Retinal pigment epithelial cell (primary cell): ENCODE measurements at places on chromosomes 3 and 15.
A peak's percentile ranks its signal among the peaks of the same experiment; 100 is the strongest.

DNA sequence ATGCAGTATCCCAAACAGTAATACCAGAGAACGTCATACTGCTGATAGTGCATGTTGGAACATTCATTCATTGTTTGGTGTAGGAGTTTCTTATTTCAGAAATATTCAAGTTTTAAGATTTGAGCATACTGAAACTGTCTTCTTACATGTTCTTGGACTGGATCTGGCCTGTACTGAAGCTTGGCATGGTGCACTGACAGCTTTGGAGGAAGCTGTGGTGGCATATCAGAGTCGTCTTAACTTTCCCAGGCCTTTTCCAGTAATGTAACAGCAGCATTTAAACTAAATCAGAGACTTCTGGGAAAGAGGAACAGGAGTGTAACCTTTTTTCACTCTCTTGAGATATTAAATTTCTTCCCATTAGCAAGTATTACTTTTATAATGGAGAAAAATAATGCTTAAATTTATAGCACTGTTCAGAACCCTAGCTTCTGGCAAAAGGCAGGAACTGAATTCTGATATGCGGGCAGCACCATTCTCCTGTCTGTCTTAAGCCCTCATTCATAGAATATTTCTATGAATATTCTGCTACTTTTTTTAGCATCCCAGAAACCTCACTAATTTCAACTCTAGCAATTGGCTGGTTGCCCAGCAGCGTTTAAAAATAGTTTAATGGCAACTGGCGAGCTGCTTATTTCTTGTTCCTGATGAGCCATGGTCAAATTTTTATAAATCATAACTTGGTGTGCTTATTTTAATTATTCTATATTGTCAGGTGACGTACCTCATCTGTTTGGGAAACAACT lies 31.1 kb downstream of the DNAJC13 start:
- DNase-seq, result peak; percentile 66

DNA sequence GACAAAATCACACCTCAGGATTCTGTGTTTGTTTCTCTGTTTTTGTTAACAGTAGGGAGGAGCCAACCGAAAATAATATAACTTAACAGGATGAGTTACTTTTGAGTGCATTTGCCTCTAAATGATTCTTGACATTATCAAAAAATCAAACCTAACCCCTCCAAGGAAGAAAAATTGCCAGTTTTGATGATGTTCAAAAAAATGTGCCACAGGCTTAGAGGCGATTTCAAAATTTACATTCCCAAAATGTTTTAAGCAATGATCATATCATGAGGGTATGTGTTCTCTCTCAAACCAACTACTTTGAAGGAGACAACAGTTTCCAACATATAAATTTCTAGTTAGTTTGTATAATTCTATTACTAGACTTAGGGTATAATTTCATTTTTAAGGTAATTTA lies 6.7 kb downstream of the VGLL3 start:
- DNase-seq, result no peak

DNA sequence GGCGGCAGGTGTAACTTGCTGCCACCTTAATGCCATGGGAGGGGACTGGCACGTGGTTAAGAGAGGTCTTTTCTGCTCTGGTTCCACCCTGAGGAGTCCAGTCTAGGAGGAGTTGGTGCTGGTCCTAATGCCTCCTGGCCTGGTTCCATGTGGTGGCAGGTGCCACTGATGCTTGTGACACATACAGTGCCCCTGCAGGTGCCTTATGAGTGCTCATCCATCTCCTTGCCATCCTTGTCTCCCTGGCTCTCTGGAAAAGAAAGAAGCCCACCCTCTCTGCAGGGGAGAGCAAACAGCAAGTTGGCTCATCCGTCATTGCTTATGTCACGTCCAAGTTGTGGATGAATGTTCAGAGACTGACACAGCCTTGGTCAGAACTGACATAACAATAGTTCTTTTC lies 175.8 kb upstream of the DPH6 start:
- no peak for DNase-seq

DNA sequence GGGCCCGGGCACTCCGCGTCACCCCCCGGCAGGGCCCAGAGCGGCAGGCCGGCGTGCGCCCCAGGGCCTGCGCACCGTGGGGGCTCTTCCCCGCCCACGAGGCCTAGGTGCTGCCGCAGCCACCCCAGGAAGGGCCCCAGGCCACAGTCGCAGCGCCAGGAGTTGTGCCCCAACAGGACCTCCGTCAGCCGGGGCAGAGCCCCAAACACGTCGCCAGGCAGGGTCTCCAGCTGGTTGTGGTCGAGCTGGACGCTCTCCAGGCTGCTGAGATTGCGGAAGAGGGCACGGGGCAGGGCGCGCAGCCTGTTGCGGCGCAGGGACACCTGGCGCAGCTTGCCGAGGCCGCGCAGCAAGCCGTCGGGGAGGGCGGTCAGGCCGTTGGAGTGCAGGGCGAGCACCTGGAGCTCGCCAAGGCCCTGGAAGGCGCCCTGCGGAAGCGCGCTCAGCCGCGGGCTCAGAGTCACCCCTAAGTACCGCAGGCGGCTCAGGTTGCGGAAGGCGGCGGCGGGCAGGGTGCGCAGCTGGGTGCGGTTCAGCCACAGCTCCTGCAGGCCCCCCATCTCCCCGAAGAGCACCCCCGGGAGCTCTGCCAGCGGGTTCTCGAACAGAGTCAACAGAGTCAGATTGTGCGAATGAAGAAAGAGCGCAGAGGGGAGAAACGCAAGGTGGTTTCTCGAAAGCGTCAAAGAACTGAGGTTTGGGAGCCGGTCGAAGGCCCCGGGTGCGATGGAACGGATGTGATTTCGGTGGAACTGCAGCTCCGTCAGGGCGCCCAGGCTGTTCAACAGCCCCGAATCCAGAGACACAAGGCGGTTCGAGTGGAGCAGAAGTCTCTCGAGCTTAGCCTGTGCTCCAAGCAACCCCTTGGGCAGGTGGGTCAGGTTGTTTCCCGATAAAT lies 2.0 kb downstream of the GP5 start:
- no peak for DNase-seq

DNA sequence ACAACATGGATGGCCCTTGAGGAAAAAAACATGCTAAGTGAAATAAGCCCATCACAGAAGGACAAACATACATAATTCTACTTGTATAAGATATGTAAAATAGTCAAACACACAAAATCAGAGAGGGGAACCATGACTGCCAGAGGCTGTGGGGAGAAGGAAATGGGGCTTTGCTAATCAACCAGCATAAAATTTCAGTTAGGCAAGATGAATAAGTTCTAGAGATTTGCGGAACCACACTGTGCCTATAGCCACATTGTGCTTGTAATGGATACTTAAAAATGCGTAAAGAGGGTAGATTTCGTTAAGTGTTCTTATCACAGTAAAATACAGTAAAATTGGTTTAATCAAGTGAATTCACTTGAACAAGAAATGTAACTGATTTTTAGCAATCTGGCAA lies 33.7 kb upstream of the SPTBN5 start:
- DNase-seq, result no peak

DNA sequence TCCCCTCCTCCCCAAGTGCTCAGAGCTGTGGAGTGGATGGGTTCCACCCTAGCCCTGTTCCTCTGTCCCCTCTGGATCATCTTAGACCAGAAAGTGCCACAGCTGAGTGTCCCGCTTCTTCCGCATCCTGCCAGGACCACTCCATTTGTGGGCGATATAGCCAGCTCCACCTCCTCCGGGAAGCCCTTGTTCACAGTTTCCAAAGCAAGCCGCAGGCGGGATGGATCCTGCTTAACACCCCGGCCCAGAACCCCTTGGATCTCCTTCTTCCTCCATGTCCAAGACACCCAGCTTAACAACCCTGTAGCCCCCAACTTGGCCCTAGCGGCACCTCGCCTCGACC lies 490 bp upstream of the ALAS1 start:
- no peak for DNase-seq

DNA sequence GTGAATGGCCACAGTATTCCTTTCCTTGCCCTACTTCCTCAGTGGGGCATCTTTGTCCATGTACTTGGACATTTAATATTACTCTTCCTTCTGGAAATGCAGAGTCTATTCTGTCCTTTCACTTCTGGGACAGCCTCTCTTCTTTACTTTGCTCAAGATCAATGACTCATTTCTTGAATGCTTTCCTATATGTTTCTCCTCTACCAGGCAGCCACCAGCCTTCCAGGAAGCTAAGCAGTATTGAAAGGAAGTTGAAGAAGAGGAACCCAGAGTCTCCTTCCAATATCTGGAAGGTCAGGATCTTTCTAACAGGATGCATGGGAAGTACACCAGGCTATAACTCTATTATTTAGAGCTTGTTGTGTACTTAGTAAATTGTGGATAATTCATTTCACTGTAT lies 182.8 kb downstream of the CD47 start:
- no peak for DNase-seq

GRCh38 chr3:161409069-161409468 lies 37.8 kb upstream of the SPTSSB start:
- no peak for DNase-seq

GRCh38 chr3:146124126-146124801 lies 36.7 kb downstream of the PLOD2 start:
- no peak for DNase-seq

DNA sequence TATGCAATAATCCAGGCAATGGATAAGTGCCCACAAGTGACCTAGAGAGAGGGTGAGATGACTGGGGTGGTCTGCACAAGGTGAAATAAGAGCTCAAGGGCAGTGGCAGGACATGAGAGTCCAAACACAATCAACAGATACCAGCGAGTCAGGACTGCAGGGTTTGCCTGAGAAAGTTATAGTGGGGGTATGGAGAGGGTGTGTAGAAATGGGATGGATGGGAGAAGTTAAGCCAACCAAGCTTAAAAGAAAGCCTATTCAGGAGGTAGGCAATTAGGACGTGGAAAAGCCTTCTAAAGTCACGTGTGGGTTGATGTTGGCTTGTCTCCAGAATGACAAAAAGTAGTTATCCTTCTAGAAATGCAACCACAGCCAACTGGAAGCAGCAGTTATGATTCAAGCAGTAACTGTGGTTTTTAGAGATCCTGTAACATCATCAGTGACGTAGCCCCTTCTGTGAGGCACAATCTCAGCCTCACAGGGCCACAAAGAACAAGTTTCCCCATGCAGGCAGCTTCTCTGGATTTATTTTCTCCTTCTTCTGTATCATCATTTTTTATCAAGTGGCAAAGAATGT lies 56.1 kb downstream of the FAM174B start:
- peak; percentile 32 for DNase-seq

DNA sequence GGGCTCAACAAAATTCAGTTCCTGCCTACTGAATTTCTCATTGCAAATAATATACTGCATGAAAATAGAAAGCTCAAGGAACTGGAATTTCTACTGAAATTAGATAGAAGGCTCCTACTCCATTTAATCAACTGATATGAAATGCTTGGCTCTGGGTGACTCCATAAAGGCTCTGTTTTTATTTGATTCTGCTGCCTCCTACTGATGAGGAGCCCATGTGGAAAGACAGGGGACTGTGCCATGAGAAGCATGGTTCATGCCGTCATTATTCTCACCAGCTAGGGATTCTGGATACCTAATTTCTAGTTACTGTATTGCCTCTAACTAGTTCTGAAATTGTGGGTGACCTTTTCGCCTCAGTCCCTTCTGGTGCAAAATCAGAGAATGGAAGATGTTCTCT lies 366.2 kb upstream of the DPH6 start:
- DNase-seq, result no peak

- DNase-seq, result peak; percentile 18
Observed at GRCh38 chr15:62291262-62291661, 126.2 kb upstream of the C2CD4B start.

DNA sequence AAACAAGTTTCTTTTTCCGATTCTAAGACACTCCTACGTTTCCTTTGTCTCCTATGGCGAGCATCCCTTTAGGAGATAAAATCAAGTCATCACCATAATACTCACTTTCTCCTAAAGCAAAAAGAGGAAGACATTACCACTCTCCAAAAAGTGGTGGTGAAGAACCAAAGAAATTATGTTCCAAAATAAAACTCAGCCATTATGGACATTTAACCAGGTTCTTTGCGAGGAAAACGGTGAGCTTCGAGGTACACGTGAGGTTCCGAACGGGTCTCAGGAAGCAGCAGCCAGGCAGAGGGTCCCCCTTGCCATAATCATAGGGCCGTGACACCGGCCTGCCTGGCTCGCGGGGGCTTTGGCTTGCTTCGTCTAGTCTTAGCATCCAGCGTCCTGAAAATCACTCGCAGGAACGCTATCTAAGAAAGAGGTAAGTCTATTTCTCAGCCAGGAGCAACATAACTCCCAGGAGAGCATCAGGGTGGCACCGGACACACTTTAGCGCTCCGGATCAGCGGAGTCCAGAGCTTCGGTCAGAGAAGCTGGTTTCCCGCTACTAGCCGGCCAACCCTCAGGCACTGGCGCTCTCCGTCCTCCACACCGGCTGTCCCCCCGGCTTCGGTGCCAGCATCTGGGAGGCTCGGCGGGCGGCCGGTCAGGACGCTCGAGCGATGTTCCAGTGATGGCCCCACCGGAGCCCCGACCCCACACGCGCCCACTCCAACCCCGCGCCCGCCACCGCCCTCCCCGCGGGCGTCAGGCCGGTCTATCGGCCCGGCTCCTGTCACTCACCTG lies 581 bp downstream of the IP6K1 start:
- DNase-seq, result no peak

DNA sequence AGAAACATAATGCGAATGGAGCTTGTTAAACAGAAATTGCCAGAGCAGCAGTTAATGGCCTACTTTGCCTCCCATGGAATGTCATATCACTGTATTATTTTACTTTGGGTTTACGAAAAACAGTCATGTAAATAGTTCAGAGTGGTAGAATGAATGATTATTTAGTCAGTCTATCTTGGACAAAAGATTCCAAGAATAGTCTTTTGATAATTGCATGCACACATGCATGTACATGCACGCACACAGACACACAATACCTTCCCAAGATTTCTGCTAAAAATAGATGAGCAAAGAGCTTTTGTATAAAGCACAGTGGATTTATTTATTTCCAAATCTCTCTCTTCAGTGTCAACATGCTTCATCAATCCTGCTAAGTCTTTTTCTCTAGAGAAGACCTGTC lies 800.7 kb downstream of the DIPK2A start:
- no peak for DNase-seq
